ENCODE measurements at places on chromosomes 6 and 20.

DNA sequence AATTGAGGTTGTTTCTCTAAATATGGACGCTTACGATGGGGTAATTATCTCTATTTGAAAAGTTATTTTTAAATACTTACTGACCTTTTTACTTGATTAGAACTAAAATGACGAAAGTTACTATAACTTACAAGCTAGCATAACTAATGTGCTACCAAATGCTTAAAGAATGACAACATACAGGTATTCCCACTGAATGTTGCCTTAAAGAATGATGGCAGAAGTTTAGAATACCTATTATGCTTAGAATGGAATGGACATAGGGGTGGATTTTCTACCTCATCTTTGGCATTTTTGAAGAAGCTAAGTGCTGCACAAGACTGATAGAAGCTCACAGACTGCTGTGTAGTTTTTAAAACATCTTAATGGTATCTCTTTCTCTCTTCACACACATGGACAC lies 284.8 kb downstream of the THBS2 start:
- DNase-seq, result no peak

GRCh38 chr6:42095776-42096541 lies 45.6 kb downstream of the TAF8 start:
- no peak for DNase-seq

GRCh38 chr6:52297433-52297832 lies 12.9 kb upstream of the MCM3 start:
- DNase-seq, result no peak

DNA sequence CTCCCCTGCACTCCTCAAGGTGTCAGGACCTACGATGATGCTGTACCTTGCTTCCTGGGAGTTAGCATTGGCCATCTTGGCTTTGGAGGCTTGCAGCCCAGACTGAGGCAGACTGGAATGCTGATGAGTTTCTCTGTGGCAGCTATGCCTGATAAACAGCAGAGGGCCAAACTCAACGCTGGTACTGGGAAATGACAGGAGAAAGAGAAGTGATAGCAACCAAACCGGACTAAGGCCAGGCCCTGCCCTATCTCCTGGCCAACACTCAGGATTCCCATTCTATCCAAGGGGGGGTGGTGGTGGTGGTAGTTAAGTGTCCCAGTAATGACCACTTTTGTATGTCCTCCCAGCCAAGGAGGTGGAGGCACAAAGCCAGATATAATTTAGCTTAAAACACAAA lies 90.0 kb upstream of the DTNBP1 start:
- no peak for DNase-seq

DNA sequence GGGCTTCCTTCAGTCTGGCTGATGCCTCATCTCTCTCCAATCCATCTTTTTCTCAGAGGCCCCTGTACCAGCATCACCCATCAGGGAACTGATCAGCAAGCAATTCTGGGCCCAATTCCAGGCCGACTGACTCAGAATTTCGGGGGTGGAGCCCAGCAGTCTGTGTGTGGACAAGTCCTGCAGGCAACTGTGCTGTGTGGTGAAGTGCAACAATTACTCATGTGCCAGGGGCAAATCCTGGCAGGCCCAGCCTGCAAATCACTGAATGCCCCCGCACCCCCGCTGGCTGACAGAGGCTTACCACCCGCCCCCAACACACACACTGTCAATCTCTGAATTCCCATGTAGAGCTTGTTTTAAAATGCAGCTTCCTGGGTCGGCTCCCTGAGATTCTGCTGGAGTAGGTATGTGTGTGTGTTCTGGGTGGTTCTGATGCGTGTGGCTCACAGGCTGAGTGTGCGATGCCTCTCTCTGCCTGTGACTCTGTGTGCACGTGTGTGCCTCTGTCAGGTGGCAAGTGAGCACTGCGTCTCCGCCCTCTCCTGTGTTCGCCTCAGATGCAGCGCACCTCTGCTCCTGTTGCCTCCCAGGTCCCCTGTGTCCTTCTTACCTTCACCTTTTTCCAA lies 45.4 kb downstream of the SSR1 start:
- no peak for DNase-seq

GRCh38 chr6:81792826-81793225 lies 40.3 kb upstream of the TENT5A start:
- DNase-seq, result no peak

- no peak for DNase-seq
Observed at GRCh38 chr6:34319471-34319885, 70.7 kb upstream of the SMIM29 start.

- no peak for DNase-seq
Observed at GRCh38 chr6:25709761-25710160, 44.8 kb upstream of the SLC17A4 start.

DNA sequence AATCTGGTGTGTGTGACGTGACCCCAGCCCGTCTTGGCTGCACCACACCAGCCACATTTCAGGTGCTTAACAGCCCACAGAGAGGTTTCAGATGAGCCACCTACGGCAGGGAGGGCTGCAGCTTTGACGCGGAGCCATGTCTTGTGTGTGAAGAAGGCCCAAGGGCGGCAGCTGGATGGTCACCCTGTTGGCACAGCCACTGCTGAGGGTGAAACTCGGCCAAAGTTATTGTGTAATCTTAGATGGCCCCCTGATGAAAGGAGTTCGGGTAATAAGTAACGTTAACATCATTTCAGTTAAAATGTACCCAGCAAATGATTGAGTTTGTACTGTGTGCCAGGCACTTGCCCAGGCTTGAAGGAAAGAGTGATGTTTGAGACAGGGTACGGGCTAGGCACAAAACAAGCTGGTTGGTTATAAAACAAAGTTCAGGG lies 97.2 kb downstream of the SSR1 start:
- no peak for DNase-seq

GRCh38 chr6:125904871-125905270 lies 51.7 kb upstream of the HINT3 start:
- no peak for DNase-seq

DNA sequence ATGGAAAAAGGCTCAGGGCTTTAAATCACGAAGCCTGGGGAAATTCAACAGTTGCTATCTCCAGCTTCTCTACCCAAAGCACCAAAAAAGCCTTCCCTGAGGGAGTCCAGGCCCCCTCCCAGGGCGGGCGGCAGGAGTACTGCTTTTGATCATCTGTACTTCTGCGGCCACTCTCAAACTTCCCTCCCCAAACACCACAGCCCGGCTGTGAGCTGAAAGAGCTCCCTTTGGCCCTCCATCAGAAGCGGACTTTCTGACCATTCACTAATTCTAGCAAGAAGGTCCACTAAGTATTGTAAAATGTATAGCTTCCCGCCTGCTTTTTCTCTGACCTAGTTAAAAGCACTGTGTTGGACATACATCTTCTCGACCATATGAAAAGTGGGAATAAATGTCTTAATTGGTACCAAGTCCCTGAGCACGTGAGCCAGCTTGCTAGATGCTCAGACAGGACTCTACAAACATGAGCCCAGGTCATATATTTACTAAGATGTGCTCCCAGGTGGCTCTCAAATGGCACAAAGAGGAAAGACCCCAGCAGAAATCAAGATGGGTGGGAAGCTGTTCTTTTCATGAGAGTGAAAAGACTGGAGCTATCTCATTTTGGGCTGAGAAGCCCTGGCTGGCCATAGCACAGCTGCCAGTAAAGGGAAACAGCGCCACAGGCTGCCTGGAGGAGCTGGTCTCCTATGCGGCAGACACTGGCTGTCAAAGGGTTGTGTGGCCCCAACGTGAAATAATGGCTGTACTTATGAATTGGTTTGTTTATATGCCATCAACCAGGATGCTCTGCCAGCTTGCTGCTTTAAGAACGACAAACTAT lies 58.6 kb downstream of the GFOD1 start:
- no peak for DNase-seq

- DNase-seq, result no peak
Observed at GRCh38 chr6:111844376-111844775, 28.9 kb downstream of the FYN start.

DNA sequence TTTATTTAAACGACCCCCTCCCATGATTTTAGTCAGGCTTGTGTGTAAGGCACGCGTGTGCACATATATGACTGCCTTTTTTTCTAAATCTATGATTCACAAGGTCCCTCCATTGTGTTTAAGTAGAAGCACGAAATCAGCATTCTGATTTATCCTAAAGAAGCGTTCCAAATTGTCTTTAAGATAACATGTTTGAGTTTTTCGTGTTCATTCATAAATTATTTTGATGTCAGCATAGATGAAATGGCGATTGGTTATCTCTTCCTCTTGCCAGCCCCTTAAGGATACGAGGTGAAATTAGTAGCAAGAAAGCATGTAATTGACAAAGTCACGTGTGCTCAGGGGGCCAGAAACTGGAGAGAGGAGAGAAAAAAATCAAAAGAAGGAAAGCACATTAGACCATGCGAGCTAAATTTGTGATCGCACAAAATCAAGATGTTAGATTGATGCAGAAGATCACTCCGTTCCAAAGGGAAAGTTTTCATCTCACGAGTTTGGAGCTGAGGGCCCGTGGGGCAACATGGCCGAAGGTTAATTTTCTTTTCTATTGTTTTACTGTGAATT lies at the start of gene LIN28B:
TSS of gene LIN28B (plus strand) at position 377 of the 564 bp plus-strand sequence. CDS start at position 521, 144 bp downstream.
- DNase-seq, result no peak

DNA sequence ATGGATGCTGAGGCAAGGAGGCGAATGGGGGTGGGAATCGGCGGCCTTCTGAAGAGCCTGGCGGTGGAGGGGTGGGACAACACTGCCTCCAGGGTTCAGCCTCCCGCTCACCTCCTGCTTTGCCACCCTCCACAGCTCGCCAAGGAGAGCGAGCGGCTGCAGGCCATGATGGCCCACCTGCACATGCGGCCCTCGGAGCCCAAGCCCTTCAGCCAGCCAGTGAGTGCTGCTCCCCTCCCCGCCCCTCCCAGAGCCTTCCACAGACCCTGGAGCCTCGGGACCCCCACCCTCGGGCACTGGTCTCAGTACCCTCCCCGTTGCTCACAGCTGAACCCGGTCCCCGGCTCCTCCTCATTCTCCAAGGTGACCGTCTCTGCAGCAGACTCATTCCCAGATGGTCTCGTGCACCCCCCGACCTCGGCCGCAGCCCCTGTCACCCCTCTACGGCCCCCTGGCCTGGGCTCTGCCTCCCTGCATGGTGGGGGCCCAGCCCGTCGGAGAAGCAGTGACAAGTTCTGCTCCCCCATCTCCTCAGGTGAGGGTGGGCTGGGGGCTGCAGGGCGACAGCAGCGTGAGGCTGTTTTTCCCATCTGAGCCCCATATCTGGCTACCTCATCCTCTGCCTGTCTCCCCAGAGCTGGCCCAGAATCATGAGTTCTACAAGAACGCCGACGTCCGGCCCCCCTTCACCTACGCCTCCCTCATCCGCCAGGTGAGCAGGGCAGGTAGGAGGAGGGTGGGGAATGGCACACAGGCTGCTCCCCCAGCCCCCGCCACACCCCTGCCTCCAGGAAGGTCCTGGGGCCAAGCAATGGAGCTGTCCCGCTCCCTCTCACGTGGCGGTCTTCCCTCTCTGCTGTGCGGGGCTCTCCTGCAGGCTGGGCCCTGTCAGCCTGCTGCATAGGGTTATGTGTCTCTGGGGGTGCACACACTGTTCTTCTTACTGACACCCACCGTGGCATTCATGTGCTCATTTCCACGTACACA lies 43.7 kb downstream of the FOXP4 start:
- no peak for DNase-seq

DNA sequence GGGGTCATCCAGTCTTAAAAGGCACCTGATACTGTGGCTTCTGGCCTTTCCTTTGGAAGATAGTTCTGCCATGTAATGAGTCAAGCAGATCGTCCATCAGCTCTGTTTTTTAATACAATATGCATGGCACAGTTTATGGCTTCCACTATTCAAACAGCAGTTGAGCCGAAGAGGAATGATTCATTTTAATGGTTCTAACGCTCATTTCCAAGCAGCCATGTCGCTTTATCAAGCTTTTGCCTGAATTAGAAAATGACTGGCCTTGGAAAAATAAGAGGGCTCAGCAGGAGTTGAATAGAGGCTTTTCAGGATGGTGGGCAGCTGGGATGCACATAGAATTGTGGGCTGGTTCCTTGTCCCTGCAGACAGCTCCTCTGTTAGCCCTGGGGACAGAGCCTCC lies 138.1 kb downstream of the SOBP start:
- DNase-seq, result no peak

DNA sequence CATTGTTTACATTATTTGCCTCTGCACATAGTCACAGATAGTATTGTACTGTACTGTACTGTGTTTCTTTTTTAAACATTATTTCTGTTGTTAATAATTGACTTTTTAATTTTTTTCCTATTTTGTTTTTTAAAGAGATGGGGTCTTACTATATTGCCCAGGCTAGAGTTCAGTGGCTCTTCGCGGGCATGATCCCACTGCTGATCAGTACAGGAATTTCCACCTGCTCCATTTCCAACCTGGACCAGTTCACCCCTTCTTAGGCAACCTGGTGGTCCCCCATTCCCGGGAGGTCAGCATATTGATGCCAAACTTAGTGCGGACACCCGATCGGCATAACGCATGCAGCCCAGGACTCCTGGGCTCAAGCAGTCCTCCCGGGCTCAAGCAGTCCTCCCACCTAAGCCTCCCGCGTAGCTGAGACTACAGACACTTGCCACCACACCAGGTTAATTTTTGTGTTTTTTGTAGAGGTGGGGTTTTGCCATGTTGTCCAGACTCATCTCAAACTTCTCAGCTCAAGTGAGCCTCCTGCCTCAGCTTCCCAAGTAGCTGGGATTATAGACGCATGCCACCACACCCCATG lies 47.5 kb downstream of the PTPN1 start:
- DNase-seq, result no peak

DNA sequence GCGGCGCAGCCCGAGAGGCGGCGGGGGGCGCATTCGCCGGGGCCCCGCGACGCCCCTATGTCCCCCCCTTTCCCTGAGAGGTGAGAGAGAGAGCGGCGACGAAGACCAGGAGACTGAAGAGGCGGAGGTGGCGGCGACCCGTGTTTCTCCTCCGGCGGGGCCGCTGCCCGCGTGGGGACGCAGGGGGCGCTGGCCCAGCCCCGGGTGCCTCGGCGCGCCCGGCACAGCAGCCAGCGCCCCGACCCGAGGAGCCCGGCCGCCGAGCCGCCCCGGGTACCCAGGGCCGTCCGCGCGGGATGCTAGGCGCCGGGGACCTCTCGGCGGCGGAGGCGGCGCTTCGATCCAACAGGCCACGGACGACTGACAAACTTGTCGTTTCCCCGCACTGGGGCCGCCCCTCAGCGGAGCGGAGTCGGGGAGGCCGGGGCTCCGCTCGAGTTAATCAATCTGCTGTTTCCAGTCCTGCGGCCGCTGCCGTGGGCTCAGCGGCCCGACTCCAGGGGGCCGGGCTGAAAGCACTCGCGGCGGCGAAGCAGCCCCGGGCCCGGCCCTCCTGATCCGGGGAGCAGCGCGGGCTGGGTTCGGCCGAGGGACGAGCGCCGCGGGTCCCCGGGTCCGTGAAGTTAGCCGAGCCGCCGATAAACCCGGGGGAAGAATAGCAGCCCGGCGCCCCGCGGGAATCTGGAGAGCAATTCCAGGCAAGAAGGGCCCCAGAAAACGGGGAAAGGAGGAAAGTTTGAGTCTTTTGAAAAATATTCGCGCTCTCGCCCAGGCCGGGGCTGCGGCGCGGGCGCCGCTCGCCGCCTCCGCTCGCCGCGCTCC lies 631 bp downstream of the MDGA1 start:
- DNase-seq, result peak; percentile 31

- peak; percentile 23 for DNase-seq
Observed at GRCh38 chr6:164507206-164507940, 802.0 kb downstream of the C6orf118 start.

- no peak for DNase-seq
Observed at GRCh38 chr6:26576407-26576843, 20.3 kb upstream of the ABT1 start.
